ENCODE measurements at places on chromosomes 12 and 14.

DNA sequence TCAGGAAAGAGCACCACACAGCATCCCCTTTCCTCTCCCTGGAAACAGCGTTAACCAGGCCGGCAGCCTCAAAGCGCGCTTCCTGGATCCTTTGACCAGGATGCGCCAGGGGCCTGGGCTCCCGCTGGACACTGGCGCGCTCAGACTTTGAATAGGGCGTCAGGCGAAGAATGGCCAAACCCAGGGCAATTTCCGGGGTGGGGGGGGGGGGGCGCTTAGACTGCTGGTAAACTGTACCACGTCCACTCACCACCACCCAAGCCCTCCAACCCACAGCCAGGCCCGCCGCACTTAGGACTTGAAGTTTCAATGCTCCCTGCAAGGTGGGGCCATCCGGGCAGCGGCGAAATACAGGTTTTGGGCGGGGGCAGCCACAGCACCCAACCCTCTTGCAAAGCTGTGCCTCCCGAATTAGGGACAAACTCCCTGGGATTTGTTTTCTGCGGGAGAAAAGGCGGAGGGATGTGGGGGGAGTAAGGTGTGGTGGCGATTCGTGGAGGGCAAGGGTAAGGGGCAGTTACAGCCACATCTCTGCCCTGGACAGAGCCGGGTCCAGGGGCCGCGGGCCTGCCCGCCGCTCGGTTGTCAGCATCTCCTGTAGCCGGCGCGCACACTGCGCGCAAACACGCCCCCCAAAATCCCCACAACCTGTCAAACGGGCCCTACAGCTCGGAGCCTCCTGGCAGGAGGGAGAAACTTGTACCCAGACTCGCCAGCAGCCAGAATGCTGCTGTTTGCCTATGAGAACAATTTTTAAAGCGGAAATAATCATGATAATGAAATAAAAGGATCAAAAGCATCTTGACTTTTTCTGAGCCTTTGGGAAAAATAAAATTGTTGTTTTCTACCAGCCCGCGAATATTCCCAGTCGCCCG is 958 bp downstream of the RTN1 start:
- no peak for DNase-seq

DNA sequence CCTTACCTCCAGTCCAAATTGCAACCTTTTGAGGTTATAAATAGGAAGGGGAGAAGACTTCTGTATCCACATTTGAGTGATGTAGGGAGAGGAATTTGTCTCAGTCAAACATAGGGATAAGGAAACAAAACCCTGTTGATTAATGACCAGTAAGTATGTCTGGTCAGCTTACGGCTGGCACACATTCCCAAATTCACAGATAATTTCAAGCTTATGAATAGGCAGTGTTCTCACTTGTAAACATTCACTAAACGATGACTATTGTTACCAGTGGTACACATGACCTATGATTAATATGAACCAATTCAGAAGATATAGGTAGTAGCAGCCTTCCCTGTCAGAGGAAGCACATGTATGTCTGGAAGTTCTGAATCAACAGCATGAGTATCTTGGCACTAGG is 33.0 kb upstream of the SLC5A8 start:
- DNase-seq = no peak

GRCh38 chr12:129083121-129083840 is 230.0 kb downstream of the GLT1D1 start:
- DNase-seq = no peak

DNA sequence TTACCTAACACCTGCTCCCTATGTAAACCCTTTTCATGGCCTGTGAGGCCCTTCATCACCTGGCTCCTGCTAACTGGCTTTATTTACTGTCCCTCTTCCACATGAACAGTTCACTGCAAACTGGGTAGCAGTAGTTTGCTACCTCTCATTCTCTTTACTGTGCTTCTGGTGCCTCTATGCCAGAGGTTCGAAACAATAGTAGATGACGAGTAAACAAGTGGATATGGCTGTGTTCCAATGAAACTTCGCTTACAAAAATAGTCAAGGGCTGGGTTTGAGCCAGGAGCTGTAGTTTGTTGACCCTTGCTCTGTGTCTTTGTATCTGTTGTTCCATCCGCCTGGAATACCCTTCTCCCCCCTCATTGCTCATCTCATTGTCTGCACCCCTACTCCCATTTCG is 233.6 kb upstream of the RMST start:
- no peak for DNase-seq

DNA sequence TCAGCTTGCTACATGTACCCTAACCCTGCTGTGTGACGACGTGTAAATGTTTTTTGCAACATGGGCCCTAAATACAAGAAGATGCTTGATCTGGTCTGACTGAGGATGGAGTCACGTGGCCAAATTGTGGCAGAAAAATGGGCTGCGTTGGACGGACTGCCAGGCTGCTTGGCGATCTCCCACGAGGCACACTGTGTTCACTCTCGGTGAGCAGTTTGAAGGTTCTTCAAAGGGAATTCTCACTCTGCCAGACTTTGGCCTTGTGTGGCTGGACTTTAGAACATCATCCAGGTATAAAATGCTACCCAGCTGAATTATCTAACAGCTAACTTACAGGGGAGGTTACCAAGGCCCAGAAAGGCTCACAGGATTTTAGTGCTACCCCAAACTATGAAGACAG is 85.1 kb downstream of the KDM2B start:
- no peak for DNase-seq

DNA sequence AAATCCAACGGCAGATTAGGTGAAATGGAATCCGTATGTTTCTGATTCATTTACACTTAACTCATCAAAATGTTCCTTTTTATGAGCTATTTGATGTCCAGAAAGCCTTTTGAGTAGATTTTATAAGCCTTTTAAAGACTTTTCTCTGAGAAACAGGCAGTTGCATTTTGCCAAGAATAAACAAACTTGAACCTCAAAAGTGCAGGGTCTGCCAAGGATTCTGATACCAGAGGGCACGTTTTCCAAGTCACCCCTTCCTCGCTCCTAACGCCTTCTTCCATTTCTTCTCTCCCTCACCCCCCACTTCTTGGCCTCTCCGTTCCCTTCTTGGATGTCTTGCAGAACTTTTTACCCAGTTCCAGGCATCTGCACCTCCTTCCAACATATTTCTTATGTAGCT is 200.6 kb upstream of the TBX3 start:
- no peak for DNase-seq

GRCh38 chr14:39694341-39694740 is 262.1 kb upstream of the FBXO33 start:
- no peak for DNase-seq

- DNase-seq = no peak
These were observed 725 bp downstream of the CHPT1 start for GRCh38 chr12:101697930-101698799.

DNA sequence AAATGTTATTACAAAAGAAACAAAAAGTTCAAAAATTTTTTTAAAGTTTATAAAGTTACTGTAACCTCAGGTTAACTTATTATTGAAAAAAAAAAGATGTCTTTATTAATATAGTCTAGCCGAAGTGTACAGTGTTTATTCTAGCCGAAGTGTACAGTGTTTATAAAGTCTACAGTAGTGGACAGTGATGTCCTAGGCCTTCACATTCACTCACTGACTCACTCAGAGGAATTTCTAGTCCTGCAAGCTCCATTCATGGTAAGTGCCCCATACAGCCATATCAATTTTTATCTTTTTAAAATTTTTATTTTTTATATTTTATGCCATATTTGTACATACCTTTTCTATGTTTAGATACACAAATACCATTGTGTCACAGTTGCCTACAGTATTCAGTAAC is 10.4 kb downstream of the ATG2B start:
- DNase-seq = no peak

DNA sequence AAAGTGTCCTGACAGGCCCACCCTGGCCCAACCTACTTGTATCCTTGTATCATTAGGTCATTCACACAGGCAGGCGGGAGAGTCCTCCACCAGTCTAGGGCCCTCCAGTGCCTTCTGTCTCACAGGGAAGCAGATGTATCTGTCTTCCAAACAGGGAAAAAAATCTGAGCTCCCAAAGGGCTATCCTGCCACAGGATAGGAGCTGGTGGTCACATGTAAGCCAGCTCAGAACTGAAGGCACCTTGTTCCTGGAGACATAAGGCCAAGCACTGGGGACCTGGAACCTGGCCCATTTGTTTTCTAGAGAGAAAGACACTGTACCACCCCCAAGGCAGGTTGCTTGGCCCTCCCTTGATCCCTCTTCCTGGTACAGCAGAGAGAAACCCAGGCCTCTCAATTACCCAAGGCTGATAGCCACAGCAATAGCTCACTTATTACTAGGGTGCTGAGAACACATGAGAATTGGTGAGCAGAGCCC is 19.4 kb upstream of the PLEKHH1 start:
- DNase-seq = no peak

DNA sequence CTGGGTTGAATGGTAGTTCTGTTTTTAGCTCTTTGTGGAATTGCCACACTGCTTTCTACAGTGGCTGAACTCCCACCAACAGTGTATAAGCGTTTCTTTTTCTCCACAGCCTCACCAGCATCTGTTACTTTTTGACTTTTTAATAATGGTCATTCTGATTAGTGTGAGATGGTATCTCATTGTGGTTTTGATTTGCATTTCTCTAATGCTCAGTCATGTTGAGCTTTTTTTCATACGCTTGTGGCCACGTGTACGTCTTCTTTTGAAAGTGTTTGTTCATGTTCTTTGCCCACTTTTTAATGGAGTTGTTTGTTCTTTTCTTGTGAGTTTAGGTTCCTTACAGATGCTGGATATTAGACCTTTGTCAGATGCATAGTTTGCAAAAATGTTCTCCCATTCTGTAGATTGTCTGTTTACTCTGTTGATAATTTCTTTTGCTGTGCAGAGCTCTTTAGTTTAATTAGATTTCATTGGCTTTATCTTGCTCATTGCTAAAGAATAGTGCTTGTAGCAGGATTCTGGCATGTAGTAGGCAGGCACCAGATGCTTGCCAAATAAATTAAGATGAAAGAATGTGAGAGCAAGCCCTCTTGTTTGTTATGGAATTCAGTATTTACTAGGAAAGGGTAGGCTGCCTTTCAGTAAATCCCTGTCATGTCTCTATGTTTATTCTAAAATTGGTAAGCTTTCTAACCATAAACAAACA is 86.8 kb downstream of the PDE3A start:
- DNase-seq = no peak

DNA sequence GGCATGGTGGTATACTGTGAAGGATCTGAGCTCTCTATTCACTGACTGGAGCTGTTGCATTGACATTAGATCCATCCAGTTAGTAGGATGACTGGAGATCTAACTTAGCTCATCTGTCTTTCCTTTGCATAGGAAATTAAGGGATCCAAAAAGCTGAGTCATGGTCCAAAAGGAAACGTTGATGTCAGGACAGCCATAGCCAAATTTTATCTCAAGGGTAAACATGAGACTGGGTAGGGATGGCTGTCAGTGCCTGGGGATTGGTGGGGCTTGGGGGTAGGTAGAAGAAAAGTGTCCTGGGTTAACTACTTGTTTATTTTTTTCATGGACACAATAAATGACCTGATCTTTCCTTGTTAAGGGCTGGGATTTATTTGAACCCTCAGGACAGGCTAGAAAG is 4.6 kb downstream of the FAM177A1 start:
- DNase-seq = peak; percentile 14

GRCh38 chr14:49396801-49397200 is 189.4 kb downstream of the RPS29 start:
- no peak for DNase-seq

- DNase-seq = no peak
These were observed 8.2 kb upstream of the HOXC6 start for GRCh38 chr12:54019924-54020590.

DNA sequence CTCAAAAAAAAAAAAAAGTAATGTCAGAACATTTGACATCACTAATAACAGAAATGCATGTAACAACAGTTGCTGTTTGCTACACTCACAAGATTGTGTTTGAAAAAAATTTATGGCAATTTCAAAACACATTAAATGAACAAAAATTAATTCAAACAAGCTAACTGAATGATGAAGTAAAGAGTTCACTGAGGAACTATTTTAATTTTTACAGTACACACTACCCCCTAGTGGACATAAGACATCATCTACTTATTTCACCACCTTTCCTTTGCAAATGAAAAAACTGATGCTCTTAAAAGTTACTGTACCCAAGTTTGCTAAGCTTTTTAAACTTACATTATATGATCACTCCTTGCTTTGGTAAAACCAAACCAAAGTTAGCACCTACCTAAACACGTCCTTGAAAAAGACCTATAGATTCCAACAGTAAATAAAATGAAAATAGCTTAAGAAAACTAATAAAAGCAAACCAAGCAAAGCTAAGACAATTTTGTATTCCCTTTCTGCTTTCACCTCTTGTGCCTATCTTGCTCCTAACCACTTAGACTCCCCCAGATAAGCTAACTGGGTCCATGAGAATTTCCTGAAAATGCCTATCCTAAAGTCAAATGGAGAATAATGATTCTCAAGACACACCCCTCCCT is 22.2 kb downstream of the UBE2N start:
- peak; percentile 26 for DNase-seq

DNA sequence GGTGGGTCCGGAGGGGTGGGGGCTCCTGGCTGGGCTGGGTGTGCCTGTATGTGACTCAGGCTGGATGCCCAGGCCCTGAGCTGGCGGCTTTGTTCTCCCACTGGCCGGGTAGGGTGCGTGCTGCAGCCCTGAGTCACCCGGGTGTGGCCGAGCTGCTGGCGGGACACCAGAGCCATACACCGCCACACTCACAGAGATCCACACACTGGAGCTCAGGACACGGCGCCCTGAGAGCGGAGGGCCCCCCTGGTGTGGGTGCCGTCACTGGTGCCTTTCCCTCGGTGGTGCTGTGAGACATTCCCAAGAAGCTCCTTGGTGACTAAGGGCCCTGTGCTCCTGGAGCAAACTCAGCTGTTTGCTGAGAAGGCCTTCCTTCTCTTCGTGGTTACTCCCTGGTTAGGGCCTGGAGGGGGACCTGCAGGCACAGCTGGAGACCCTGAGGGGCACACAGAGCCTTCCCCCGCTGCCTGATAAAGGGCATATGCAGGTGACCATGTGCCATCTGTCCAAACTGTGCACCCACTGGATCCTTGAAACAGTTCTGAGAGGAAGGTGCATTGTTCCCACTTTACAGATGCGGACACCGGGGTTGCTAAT is 44.3 kb downstream of the KRT80 start:
- DNase-seq = peak; percentile 97

- DNase-seq = peak; percentile 89
These were observed 13.0 kb downstream of the TMEM52B start for GRCh38 chr12:10191865-10192264.

DNA sequence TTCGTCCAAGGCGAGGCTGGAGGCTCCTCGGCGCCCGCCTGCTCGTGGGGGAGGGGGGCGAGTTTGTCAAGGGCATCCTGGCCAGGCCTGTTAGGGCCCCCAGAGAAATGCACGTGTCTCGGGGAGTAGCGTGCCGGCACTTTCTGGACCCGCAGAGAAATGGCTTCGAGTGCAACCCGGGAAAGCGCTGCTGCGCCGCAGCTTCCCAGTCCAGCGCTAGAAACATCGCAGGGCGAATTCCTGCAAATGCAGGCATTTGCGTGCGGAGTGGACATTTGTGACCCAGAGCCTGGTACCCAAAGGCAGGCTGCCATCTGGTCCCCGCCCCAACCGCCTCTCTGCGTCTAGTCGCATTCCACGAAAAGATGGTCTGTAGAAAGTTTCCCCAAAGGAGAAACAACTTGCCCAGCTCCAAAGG is 756 bp downstream of the LGR5 start:
- no peak for DNase-seq

- DNase-seq = no peak
These were observed 26.8 kb downstream of the AMN1 start for GRCh38 chr12:31702047-31702446.

Data from BJ (cell line).